ENCODE measurements at places on chromosomes 7 and 10.

GRCh38 chr7:123208793-123209192 is 9.0 kb upstream of the SLC13A1 start:
- no peak for DNase-seq

DNA sequence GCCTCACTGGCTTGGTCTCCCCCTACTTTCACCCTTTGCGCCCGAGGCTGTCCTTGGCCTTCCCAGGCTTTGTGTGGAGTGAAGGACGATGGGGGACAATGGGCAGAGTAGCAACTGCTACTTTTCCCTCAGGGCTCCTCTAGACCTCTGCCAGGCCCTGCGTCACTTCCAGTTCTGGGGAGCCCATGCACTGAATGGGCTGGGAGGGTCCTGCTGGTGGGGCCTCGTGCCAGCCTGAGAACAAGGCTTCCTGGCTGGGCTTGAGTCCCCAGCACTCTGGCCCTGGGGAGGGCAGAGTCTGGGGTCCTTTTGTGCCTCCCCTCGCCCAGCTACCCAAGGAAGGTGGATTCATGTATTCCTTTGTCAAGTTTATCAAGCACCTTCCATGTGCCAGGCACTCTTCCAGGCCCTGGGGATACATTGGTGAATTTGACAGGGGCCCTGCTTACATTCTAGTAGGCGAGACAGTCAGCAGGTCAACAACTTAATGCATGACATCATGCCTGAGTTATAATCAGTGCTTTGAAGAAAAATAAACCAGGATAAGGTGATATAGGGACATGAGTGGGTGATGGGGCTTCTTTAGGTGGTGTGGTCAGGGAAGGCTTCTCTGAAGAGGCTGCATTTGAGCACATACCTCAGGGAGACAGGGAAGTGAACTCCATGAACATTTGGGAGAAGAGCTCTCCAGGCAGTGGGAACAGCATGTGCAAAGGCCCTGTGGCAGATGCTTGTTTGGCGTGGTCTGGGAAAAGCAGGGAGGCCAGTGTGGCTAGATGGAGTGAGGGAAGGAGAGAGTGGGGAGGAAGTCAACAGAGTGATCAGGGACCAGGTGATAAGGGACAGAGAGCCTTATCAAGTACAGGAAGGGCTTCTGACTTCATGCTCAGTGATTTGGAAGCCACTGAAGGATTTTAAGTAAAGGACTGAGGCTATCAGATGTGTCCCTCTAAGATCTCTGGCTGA is 14.1 kb downstream of the ZMIZ1 start:
- DNase-seq, result no peak

DNA sequence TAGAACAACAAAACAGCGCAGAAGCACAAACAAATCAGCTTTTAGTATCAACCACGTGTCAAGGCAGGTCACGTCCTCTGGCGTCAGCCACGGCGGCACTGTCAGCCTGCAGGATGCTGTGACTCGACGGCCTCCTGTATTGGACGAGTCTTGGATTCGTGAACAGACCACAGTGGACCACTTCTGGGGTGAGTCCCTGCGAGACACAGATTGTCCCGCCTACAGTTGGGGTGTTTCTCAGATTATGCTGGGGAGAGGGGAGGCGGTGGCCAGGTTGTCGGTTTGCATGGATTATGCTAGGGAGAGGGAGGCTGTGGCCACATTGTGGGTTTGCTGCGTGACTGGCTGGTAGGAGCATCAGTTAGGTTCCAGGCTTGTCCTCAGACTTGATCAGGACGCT is 9.7 kb downstream of the SUN1 start:
- DNase-seq, result no peak

- DNase-seq, result no peak
These were observed 32.8 kb downstream of the HIPK2 start for GRCh38 chr7:139744768-139745677.

- no peak for DNase-seq
These were observed 30.4 kb downstream of the LRRC4 start for GRCh38 chr7:128000854-128001265.

DNA sequence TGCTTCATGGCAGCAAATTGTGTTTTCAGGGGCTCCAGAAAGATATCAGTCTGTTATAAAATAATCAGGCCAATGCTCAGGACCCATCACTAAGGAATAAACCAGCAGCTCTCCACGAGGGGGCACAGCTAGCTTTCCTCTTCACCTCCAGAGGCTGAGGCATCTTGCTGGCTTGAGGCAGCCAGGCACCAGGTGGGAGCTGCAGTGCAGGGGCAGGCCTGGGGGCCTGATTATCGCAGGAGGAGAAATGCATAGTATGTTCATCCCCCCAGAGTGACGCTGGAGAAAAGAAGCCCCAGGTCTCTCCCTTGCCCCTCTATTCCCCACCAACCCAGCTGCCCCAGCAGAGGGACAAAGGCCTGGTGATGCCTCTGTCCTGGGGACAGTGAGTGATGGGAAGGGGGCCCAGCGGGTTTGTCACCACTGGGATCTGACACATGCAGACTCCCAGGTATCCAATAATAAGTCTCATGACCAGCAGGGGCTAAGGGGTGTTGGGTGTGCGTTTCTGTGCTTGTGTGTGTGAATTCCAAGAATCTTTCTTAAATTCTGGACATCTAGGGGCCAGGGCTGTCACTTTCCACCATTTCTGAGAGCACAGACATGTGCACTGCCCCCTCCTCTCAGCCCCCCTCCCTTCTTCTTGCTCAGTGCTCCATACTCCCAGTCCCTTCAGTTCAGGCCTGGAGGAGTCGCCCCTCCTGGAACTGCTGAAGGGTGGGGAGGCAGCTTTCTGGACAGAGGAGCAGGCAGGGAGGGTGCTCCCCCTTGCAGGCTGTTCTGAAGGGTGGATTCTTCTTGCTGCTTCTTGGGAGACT is 128.1 kb upstream of the FAM20C start:
- DNase-seq, result no peak

DNA sequence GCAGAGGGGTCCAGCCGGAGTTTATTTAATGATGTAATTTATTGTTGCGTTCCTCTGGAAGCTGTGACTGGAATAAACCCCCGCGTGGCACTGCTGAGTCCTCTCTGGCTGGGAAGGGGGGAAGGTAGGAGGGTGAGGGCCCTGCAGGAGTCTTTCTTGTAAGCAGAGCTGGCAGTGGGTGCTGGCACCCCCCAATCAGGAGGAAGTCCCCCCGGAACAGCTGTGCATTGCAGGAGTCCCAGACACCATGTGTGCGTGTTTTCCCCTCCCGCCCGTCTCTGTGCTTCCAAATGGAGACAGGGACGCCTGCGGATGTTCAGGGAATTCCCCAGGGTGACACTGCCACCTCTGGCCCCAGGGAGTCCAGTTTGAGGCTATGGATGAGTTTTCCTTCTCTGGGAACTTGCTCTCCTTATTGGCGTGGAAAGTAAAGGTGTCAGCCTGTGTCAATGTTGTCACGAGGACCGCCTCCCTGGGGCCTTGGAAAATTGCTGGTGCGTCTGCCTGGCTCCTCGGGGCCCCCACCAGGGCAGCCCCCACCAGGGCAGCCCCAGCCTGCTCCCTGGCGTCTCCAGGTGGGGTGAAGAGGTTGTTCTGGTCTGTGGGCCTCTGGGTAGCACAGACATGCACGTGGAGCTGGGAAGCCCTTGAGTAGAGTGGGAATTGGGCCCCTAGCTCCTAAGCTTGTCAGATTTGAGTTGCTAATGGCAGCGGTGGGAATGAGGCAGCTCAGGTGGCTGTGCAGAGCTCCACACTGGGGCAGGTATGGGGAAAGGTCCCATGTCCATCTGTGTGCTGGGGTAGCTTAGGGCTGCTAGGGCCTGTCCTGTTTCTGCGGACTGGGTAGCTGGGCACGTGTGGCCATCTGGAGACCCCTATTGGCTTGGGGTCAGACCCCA is 2.7 kb downstream of the FZD9 start:
- no peak for DNase-seq

GRCh38 chr10:106479636-106480035 is 684.9 kb downstream of the SORCS1 start:
- DNase-seq, result no peak

DNA sequence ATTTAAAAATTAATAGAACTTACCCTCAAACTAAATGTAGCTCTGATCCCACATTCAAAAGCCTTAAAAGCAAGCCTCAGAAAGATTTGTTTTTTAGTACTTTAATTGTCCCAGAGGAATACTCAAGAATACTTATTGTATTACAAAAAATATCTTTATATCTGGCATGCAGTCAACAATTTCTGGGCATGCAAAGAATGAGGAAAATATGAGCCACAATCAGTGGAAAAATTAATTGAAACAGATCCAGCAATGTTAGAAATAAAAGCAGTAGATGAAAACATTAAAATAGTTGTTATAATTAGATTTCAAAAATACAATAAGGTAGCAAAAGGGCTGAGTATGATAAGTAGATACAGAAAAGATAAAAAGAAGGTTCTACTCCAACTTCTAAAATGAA is 154.7 kb downstream of the PON1 start:
- no peak for DNase-seq

DNA sequence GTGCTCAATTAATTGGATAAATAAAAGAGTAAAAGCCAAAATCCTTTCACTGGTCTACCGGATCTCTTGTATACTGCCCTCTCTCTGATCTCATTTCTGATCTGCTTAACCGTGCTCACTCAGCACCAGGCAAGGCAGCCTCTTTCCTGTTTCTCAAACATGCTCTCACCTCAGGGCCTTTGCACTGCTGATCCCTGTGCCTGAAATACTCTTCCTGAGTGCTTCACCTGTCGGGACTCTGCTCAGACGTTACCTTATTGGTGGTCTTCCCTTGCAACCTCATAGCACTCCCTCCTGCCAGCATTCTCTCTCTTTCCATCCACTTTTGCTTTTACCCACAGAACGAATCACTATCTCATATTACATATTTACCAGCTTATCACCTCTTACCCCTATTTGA is 55.6 kb downstream of the NPY start:
- DNase-seq, result no peak

DNA sequence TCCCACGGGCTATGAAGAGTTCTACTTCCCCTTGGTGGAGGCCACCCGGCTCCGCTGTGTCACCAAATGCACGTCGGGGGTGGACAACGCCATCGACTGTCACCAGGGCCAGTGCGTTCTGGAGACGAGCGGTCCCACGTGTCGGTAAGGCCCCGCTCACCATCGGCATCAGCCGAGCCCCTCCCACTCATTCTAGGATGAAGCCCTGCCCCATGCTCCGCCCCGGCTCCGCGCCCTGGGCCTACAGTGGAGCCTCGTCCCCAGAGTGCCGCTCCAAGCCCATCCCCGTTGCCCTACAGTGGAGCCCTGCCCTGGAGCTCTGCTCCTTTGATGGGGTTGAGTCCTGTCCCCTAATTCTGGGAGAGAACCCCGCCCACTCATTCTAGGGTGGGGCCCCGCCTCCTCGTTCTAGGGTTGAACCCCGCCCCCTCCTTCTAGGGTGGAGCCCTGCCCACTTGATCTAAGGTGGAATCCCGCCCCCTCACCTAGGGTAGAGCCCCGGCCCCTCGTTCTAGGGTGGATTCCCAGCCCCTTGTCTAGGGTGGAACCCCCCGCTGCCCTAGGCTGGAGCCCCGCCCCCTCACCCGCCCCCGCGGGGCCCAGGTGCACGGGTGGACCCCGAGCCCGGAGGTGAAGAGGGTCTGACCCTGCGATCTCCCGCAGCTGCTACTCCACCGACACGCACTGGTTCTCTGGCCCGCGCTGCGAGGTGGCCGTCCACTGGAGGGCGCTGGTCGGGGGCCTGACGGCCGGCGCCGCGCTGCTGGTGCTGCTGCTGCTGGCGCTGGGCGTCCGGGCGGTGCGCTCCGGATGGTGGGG is 3.4 kb upstream of the MUC12 start:
- peak; percentile 79 for DNase-seq

DNA sequence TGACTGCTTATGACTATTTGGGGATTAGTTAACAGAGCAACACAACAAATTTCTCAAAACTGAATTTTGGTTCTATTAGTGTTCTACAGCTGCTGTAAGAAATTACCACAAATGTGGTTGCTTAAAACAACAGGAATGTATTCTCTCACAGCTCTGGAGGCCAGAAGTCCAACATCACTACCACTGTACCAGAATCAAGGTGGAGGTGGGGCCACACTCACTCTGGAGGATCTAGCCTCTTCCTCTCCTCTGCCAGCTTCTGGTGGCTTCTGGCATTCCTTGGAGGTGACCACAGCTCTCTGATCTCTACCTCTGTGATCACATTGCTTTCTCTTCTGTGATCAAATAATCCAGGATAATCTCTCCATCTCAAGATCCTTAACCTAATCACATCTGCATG is 194.7 kb upstream of the BMPER start:
- DNase-seq, result no peak

DNA sequence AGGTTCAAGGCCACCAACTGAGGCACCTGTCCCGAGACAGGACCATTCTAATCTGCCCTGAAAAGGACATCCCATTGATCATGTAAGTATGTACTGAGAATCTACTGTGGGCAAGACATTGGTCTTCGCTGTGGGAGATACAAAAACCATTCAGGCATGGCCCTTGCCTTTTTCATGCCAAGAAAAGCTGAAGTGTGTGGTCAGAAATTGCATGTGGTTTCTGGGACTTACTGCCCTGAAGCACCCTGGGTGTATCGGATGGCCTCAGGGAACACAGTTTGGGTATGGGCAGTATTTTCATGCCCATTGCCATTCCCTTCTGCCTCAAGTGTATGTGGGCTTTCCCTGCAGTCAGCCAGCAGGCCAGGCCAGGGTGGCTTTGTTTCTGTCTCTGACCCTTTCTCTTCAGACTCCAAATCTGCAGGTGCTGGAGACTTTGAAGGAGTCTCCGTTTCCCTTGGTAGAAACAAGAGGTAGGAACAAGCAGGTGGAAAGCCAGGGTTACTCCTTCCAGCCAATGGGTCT is 285.7 kb downstream of the ZEB1 start:
- no peak for DNase-seq

GRCh38 chr7:47572939-47573757 is 8.8 kb downstream of the TNS3 start:
- no peak for DNase-seq

DNA sequence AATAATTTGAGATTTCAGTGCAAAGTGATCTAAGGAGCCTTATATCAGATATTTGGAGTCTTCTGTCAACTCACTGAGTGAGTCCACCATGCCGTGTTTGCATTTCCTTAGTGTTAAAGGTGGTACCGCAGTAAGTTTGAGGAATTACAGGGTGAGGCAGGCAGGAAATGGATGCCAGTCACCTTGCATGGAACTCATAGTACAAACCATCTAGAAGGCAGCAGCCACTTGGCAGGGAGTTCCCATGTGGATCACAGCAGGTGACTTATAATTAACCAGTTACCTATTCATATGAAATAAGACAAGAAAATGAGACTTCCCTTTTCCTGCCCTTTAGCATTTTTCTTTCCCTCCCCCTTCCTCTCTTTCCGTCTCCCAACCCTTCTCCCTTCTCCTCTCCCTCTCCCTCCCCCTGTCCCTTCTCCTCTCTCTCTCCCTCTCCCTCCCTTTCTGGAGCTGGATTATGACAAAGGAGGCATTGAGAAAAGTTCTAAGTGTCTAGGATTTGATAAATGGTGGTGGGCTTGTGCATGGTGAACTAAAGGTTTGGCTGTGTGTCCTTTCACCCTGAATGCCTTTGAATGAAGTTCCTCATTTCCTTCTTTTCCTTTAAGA is 94.1 kb downstream of the LRRC4 start:
- no peak for DNase-seq

DNA sequence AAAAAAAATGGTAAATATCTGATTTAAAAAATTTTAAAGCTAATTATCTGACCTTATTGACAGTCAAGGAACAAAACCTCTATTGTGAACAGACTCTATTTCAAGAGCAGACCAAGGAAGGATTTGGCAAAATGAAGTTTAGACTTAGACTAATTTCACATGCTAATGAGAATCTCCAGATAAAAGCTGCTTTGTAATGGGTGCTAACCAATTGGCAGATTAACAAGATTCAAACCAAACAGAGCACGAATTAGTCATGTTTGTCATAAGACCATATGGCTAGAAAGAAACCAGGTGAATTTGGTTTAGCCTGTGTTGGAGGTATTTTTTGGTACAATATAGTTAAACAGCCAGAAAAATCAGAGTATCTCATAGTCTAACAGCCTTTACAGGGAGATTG is 429.1 kb upstream of the NFE2L3 start:
- no peak for DNase-seq

- no peak for DNase-seq
These were observed 277.5 kb downstream of the CSTF2T start for GRCh38 chr10:51421853-51422252.

Data from activated T-cell treated with anti-CD3 and anti-CD28 coated beads, Interleukin-2, amount 50 U/mL, for 1 hour (primary cell).